ENCODE measurements at places on chromosomes 2 and 18.

- no peak for DNase-seq
These were observed 40.7 kb upstream of the KLF11 start for GRCh38 chr2:10002681-10003080.

- DNase-seq = no peak
These were observed 65.8 kb upstream of the ZNF804A start for GRCh38 chr2:184532551-184532950.

DNA sequence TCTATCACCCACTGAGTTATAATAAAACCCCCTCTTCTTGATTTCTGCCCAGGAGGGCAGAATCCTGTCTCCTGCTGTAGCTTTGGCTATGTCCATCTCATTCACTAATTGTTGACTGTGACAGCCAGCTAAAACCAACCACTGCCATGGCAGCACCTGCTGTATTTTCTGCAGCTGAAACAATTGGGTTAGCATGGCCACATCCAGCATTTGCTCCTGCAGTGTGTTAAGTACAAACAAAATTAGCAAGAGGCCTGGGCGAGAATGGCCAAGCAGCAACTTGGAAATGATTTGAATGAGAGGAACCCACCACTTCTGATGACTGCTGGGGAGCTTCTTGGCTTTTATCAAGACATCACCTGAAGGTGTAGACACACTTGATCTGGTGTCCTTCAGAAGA, 89.4 kb upstream of the LRRTM1 start:
- no peak for DNase-seq

DNA sequence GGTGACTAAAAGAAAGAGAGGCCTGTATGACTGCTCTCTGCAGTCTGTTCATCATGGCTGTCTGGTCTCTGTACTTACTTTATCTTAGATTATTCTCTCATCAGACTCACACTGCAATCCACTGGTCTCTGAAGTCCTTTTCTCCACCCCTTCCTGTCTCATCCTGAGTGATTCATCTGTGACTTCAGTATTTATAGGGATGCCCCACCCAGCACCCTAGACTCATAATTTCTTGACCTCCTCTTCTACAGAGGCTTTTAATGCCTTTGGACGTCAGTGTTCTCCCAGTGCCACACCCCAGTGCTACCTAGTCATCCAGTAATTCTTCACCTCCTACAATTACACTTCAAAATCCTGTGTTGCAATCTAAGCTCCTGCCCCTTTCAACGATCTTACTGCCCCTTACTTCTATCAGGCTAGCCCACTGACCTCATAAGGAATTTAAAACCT, 14.9 kb upstream of the ITPRID2 start:
- DNase-seq = no peak

- peak; percentile 97 for DNase-seq
These were observed 3.7 kb upstream of the GAD1 start for GRCh38 chr2:170812710-170813600.
